Left renal pelvis (tissue), 4 donors: ENCODE measurements at places on chromosomes 5 and 9.

GRCh38 chr5:31825518-31826068, 186.7 kb downstream of the PDZD2 start:
- DNase-seq: no peak

DNA sequence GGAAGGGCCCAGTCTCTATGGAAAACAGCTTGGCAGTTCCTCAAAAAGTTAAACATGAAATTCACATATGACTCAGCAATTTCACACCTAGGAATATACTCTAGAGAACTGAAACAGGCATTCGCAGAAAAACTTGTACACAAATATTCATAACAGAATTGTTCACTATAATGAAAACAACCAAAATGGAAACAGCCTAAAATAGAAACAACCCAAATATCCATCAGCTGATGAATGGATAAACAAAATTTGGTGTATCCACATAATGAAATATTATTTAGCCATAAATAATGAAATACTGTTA, 4.8 kb upstream of the GPR150 start:
- DNase-seq: no peak

- no peak for DNase-seq
Observed at GRCh38 chr5:56056875-56057274, 62.1 kb upstream of the IL6ST start.

GRCh38 chr5:146151970-146152369, 30.5 kb downstream of the LARS1 start:
- no peak for DNase-seq

DNA sequence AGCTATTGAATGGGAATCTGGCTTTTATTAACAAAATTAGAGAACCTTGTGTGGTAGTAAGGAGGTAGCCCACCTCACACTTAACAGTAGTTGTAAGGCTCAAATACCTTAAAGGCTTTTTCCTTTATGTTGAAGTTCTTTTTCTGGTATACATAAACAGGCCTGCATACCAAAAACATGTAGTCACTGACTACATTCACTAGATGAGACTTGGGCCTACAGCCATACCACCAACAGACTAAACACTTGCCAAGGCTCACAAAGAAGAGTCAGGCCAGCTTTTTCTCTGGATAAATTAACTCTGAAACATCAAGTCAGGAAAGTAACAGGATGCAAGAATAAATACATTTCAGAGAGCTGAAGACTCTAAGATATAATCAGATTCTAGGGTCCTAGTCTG, 78.6 kb upstream of the MPDZ start:
- DNase-seq: no peak

DNA sequence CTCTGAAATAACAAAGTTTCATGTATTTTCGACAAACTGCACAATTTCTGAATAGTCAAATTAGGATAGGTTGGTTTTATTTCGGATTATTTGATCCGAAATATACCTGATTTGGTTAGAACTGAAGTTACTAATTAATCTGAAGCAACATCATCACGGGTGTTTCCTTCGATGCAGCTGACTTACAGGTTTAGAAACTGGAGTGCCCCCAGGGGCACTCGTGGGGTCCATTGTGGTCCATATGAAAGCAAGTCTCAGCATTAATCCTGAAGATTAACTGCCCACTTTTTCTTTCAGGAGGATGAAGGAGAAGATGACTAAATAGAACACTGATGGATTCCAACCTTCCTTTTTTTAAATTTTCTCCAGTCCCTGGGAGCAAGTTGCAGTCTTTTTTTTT, 5.3 kb downstream of the SET start:
- DNase-seq: no peak

DNA sequence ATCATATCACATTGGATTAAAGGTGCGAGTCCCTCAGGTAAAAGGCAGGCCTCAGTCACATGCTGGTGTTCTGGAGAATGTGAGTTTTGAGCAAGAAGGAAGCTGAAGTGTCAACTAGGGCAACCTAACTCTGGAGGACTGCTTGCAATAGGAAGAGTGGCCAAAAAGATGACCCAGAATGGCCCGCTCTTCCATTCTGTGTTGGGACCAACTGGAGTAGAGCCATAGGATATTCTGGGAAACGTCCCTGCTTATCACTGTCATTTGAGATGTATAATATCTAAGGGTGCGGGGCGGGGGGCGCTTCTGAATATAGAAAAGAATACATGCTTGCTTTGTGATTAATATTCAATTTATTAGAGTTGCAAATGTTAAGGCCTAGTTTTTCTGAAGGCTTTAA, 7.1 kb upstream of the TRIM7 start:
- DNase-seq: no peak

GRCh38 chr5:97801461-97801860, 618.4 kb upstream of the RIOK2 start:
- DNase-seq: no peak

DNA sequence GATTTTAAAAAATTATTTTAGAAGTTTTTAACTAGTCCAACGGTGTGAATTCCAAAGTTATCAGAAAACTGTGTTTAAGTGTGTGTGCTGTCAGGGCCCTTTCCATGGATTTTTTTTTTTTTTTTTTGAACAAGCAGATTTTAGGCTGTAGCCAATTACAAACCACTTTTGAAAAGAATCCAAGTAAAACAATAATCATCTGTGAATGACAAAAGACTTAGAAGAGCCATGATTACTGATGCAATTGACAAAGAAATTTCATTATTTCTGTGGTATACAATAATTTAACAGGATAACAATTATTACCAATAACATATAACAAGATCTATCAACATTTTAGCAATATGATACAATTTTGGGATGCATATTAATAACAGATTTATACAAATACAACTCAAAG, 16.2 kb upstream of the PAIP1 start:
- no peak for DNase-seq

DNA sequence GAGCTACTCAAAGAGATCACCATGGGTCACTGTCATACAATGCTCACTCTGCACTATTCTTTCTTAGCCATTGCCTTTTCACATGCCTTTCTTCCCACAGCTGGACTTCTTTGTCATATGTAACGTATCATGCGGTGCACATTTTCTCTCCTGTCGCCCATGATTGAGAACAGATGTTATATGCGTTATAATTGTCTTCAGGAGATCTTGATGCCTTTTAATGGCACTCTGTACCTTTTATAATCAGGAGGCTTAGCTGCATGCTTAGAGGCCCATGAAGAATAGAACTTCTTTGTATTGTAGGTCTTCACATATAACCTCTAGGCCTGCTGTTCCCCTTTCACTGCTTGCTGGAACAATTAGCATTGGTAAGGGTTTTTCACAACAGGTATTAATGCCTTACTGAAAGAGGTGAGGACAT, 436.1 kb downstream of the CDH10 start:
- DNase-seq: no peak

GRCh38 chr5:13740471-13740870, 204.0 kb downstream of the DNAH5 start:
- DNase-seq: no peak

- DNase-seq: no peak
Observed at GRCh38 chr5:138611678-138612218, 36.5 kb upstream of the HSPA9 start.

DNA sequence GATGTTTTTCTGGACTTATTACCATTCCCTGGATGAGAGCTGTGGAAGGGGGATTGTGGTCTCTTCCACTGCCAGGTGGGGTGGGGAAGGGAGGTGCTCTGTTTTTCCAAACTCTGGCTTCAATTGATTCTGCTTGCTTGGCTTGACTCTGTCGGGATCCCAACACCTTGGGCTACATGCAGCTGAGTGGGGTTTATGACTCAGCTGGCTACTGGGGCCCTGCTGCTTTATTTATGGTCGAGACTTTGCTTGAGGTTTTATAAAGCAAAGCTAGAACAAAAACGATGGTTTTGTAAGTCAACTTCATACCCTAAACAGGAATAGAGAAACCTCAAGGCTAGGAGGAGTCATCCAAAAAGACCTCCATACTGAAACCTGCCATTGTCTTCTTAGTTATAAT, 76.3 kb downstream of the AOPEP start:
- DNase-seq: no peak

- DNase-seq: no peak
Observed at GRCh38 chr5:38381361-38381760, 123.0 kb downstream of the EGFLAM start.
